ENCODE measurements at places on chromosomes 13 and 19.

DNA sequence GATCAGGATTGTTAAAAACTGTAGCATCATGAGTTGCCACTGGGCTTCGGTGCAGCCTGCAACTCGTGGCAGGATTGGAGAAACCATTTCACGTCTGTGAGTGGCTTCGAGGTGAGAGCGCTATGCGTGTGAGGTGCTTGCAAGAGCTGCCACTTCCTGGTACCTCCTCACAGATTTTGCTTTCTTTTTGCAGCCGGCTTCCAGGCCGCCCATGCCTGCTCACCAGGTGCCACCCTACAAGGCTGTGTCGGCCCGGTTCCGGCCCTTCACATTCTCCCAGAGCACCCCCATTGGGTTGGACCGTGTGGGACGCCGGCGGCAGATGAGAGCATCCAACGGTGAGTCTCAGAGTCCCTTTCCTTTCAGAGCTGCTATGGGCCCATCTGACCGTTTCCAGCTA is 57.9 kb upstream of the C1QTNF9 start:
- peak; percentile 89 for DNase-seq
- no peaks in the 10 kb centered on the region for H3K27me3 ChIP-seq
- peaks cover under 1% of the 10 kb centered on the region for H3K36me3 ChIP-seq
- peak overlapping the region; percentile 96 for H3K27ac ChIP-seq
- peaks cover 43% of the 10 kb centered on the region for H3K4me1 ChIP-seq

DNA sequence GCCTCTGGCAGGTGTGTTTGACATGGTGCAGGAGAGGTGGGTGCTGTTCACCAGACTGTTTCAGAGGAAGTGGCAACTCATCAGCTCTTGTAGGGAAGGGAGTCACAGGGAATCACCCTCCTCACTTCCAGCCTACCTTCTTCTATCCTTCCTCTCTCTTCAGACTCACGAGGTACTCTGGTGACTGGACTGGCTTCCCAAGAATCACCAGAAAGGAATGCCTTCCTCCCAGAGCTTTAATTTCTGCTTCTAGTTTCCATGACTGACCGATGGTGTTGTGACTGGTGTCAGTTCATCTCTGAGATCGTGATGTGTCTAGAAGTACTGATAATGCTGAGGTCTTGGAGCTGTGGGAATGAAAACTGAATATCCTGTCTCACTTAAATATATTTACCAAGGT is 247.3 kb downstream of the KCTD12 start:
- H3K36me3 ChIP-seq = no peaks in the 10 kb centered on the region
- no peak overlapping the region for H3K4me3 ChIP-seq
- no peaks in the 10 kb centered on the region for H3K4me1 ChIP-seq
- H3K27me3 ChIP-seq = no peaks in the 10 kb centered on the region

DNA sequence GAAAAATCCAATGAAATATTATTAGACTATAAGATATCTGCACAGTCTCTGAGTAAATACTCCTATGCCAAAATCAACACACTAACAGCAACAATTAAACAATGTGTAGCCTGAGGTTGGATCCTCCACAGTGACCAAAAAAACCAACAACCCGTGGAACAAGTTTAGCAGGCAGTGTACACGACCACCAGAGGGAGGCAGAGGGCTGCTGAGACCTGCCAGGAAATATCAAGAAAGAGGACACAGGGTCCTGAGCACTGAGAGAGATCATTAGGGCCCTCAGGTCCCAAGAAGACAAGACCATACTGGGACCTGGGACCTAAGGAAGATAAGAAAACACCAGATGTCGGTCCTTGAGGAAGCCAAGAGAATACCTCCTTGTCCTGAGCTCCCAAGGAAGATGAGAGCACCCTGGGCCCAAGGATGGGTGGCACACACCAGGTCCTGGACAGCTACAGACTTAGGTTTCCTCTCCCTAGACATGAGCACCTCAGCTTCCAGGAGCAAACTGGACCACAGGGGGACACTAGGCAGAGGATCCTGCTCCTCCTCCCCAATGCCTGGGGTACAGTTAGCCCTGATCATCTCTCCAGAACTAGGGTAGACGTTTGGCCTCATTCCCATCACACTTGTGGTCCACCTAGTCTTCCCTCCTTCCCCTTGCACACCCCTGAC is 822 bp upstream of the ZNF274 start:
- peak; percentile 39 for DNase-seq
- H3K4me3 ChIP-seq = peak overlapping the region; percentile 93
- H3K4me1 ChIP-seq = peaks cover 26% of the 10 kb centered on the region
- H3K27me3 ChIP-seq = no peaks in the 10 kb centered on the region
- H3K36me3 ChIP-seq = peaks cover 14% of the 10 kb centered on the region

- H3K4me3 ChIP-seq = no peak overlapping the region
- H3K27ac ChIP-seq = no peak overlapping the region
- no peaks in the 10 kb centered on the region for H3K4me1 ChIP-seq
These were observed 277.5 kb downstream of the DNAJC15 start for GRCh38 chr13:43300865-43301264.

DNA sequence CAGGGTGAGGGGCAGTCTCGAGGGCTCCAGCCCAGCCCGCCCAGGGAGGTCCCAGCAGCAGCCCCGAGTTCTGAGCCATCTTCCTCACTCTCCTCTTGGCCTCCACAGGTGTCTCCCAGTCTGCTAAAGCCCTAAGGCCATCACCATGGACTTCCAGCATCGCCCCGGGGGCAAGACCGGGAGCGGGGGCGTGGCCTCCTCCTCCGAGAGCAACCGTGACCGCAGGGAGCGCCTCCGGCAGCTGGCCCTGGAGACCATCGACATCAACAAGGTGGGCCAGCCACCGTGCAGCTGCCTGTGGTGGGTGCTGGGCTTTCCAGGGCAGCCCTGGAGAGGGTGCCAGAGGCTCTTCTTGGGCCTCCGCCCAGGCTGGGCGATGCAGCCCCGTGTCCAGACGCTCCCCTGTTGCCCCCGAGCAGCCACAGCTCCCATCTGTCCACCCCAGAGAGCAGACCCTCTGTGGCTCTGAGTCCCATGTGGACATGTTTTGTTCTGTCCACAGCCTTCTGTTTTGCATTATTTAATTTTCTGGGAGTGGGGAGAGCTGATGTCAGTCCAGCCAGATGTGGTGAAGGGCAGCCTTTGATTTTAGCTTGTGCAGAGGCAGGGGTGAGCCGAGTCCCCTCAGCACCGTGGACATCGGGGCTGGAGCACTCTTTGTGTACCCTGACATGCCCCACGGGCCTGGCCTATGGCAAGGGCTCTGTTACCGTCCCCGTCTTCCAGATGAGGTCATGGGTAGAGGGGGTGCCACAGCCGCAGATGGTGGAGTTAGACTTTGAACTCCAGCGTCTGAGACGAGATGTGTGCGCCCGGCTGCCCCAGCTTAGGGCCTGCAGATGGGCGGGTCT is 5.6 kb upstream of the AMH start:
- peaks cover 64% of the 10 kb centered on the region for H3K36me3 ChIP-seq
- no peak overlapping the region for H3K27ac ChIP-seq
- H3K27me3 ChIP-seq = no peaks in the 10 kb centered on the region
- H3K4me1 ChIP-seq = peaks cover 22% of the 10 kb centered on the region

GRCh38 chr19:46828484-46828883 is 22.2 kb downstream of the AP2S1 start:
- no peak overlapping the region for H3K27ac ChIP-seq
- H3K4me1 ChIP-seq = peaks cover 4% of the 10 kb centered on the region
- no peaks in the 10 kb centered on the region for H3K27me3 ChIP-seq
- DNase-seq = no peak
- no peaks in the 10 kb centered on the region for H3K36me3 ChIP-seq

- no peak overlapping the region for H3K4me3 ChIP-seq
- peaks cover 3% of the 10 kb centered on the region for H3K4me1 ChIP-seq
- H3K27ac ChIP-seq = no peak overlapping the region
- no peaks in the 10 kb centered on the region for H3K36me3 ChIP-seq
- H3K27me3 ChIP-seq = peaks cover 61% of the 10 kb centered on the region
- DNase-seq = no peak
These were observed 5.9 kb downstream of the ADGRE2 start for GRCh38 chr19:14772467-14772866.

- H3K4me1 ChIP-seq = peaks cover 54% of the 10 kb centered on the region
- H3K36me3 ChIP-seq = no peaks in the 10 kb centered on the region
- H3K4me3 ChIP-seq = no peak overlapping the region
- DNase-seq = peak; percentile 57
- peak overlapping the region; percentile 87 for H3K27ac ChIP-seq
These were observed 366.4 kb downstream of the KLF12 start for GRCh38 chr13:73767747-73768315.

DNA sequence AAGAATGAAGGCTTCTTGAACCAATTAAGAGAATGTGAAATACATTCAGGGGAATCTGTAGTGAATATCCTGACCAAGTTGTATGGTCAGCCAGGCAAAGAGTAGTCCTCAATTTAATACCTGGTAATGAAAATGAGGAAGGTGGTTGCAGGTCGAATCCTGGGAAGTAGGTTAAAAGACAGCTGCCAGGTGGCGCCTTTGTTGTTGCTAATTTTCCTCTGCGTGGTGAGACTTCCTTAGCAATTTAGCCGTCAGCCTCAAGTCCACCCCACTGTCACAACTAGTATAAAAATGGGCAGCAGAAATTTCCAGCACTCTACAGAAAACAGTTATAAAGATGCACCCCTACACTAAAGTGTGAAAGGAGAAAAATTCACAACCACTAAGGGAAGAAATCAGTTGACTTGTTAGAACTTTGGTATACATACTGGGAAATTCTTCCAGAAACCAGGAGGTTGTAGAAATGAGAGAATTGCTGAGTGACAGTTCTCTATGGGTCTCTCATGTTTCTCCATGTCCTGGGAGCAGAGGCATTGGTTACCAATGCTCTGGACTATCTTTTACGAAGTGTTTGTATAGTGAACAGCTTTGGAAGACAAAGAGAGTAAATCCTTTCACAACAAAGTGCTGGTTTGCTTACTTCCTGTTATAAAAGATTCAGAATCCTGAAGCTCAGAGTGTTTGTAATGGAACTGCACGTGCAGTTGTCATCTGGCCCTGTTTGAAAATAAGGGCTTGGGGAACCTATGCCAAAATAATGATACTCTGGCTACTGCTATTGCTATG is 235.9 kb downstream of the NHLRC3 start:
- no peak for DNase-seq
- no peak overlapping the region for H3K27ac ChIP-seq
- H3K36me3 ChIP-seq = no peaks in the 10 kb centered on the region

DNA sequence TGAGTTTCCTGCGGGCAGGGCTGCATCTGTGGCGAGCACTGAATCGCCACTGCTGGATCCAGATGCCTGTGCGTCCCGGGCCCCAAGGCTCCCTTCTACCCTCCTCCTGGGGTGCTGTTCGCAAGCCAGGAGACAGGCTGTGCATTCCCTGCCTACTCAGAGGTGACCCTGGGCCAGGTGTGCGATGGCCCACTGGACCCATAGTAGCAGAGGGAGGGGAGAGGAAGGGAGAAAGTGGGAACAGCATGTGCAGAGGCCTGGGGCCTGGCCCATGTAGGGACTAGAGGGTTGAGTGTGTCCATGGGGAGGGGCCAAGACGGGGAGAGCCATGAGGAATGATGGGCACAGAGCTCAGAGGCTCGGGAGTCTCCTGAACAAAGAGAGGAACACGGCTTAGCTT is 27.3 kb downstream of the CARM1 start:
- H3K36me3 ChIP-seq = no peaks in the 10 kb centered on the region
- peaks cover 15% of the 10 kb centered on the region for H3K4me1 ChIP-seq
- DNase-seq = no peak
- no peak overlapping the region for H3K4me3 ChIP-seq
- H3K27ac ChIP-seq = no peak overlapping the region

DNA sequence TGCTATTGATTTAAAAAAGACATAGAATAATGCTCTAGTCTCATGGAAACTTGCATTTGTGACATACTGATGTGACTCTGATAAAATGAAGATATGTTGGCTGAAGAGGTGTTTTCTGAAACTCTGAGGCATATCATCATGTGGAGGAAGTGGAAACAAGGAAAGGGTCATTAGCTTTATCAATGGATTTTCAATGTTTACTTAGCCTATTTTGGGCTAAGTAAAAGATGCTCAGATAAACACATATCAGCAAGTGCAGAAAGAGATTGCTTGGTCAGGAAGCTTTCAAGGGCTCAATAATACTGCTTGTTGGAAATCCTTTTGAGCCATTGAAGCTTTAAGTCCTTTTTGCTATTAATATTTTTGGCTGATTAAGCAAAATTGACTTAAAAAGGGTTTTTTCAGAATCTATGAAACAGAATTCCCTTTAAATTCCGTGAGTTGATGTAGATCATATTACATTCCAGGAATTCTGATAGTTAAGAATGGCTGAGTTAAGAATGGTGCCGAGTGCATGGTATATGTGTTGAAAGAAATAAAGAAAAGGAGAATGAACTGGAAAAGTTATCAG is 952.8 kb upstream of the SPRY2 start:
- no peak overlapping the region for H3K27ac ChIP-seq
- DNase-seq = no peak
- H3K4me1 ChIP-seq = no peaks in the 10 kb centered on the region
- no peaks in the 10 kb centered on the region for H3K36me3 ChIP-seq
- H3K27me3 ChIP-seq = no peaks in the 10 kb centered on the region

DNA sequence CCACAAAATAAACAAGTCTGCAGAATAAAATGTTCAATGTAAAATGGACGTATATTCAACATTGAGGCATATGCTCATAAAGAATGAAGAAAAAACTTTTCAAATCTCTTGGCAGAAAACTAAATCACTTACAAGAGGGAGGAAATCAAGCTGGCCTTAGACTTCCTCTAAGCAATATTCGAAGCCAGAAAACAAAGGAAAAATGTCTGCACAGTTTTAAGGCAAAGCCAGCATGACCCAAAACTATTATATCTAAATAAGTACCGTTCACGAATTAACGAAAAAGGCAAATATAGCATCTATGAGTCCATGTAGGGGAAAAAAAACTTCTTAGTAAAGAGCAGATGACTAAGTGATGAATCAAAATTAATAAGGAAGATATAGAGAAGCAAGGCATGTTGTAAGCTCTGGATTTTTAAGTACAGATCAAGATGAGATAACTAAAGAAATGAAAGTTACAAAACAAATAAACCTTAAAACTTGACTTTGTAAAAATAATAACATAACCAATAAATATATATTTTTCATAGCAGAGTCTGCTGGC is 101.3 kb downstream of the KCNRG start:
- no peak for DNase-seq
- H3K4me3 ChIP-seq = no peak overlapping the region
- no peak overlapping the region for H3K27ac ChIP-seq
- H3K4me1 ChIP-seq = peaks cover 6% of the 10 kb centered on the region
- H3K36me3 ChIP-seq = peaks cover 3% of the 10 kb centered on the region

DNA sequence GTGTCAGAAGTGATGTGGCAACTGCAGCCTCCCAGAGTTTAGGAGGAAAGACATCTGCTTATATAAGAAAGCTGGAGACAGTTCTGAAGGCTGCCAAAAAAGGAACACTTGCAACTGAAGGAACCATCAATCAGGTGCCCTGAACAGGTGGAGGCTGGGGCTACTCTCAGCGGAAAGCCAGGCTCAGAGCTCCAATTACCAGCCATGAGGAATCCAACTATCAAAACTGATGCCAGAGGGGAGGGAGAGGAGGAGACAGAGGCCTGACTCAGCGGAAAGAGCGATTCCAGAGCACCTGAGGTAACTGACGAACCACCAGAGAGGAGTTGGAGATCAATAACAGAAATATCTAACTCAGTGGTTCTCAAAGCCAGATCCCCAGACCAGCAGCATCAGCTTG is 24.3 kb downstream of the LEUTX start:
- no peaks in the 10 kb centered on the region for H3K4me1 ChIP-seq
- no peak for DNase-seq
- H3K36me3 ChIP-seq = no peaks in the 10 kb centered on the region
- H3K4me3 ChIP-seq = no peak overlapping the region

Data from T-cell (primary cell).